Fibroblast of villous mesenchyme (primary cell): ENCODE measurements at places on chromosomes 5 and 9.

GRCh38 chr9:95109456-95109855 is 208.1 kb downstream of the FANCC start:
- no peak for DNase-seq

- no peak for DNase-seq
Measured at GRCh38 chr5:31757806-31758205, 118.9 kb downstream of the PDZD2 start.

- no peak for DNase-seq
Measured at GRCh38 chr5:41465493-41466171, 44.8 kb downstream of the PLCXD3 start.

GRCh38 chr5:66382152-66382551 is 214.0 kb upstream of the MAST4 start:
- DNase-seq: no peak

DNA sequence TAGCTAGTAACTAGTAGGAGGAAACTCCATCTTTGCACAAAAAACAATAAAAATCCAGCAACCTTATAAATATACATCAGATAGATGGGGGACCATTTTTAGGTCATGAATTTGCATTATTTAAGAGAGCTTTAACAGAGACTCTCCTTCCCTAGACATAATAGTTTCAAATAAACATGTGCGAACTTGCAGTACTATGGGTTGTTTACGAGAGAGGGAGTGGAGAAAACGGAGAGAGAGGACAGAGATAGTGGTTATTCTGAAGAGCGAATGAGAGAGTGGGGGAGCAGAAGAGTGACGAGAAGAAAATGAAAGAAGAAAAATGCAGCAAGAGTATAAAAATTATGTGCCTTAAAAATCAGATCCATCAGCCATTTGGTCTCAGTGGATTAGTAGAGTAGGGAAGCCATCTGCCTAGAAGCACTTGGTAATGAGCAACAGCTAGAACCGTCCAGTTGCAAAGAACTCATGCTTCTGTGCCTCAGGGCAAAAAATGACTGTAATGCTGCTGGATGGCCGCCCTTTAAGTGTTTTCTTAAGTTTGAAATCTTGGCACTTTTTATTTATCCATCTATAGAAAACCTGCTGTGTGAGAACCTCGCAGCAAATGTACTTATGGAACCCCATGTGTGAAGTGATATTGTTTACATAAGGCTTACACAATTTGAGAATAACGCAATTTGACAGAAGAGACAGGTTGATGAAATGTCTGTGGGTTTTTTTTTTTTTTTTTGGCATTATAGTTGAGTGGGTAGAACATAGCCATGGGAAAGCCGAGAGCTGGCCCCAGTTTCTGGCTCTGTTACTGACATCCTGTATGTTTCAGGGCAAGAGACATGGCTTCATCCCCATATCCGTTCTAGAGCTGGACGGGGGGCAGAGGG is 95.6 kb upstream of the ZNF608 start:
- DNase-seq: peak; percentile 6

- peak; percentile 76 for DNase-seq
Measured at GRCh38 chr9:110031511-110032173, 176.3 kb downstream of the C9orf152 start.

- DNase-seq: peak; percentile 76
Measured at GRCh38 chr5:90096415-90097081, 313.0 kb downstream of the CETN3 start.

- no peak for DNase-seq
Measured at GRCh38 chr5:56963246-56963645, 11.3 kb upstream of the MIER3 start.

DNA sequence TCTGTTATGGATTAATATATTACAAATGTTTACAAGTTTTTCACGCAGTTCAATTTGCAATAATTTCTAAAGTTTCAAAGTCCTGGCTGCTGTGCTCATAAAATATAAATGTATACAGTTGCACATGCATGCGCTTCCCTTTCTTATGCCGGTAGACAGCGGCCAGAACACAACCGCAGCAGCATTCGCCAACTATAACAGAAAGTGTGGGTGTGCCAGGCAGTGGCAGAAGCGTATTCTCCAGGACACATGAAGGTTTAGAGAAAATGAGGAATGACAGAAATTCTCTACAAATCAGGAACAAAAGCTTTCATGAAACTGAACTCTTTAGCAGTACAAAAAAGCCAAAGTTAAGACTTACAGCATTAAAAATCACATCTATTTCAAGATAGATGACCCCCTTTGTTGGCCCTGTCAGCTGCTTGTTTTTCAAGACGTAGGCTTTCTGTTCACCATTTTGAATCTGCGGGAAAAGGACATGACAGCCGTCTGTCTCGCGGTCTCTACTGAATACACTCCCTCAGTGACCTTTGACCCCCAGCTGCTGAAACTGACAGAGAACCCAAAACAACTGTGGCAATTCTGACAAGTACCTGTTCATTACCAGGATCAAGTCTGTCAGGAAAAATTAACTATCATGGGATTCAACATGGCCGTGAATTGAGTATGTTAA is 252.2 kb downstream of the SLF1 start:
- DNase-seq: no peak

DNA sequence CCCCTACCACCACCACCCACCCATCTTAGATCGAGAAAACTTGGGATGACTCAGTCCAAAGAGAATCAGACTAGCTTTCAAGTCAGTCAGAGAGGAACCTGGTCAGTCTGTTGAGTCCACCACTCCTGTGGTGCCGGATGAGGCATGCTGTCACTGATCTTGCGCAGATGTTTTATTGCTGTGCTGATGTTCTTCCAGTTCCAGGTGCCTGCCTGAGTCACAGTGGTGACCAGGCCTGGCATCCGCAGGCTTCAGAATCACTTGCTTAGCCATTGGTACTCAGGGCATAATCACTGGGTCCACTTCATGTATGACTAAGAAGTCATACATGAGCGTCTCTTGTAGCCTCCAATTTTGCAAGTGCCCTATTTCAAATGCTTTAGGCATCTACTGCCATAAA is 114.1 kb downstream of the MUSK start:
- DNase-seq: no peak

- peak; percentile 4 for DNase-seq
Measured at GRCh38 chr5:43514025-43514424, 923 bp downstream of the C5orf34 start.
